ENCODE measurements at places on chromosomes 3 and 15. TPM values are rescaled to one million over a fixed set of nuclear protein-coding genes. Genes with fewer than 3 reads are reported as not detected.
A peak's percentile ranks its signal among the peaks of the same experiment; 100 is the strongest.

- no peak overlapping the region for H3K4me3 ChIP-seq
- no peaks in the 10 kb centered on the region for H3K4me1 ChIP-seq
- no peaks in the 10 kb centered on the region for H3K27me3 ChIP-seq
- no peak for DNase-seq
Measured at GRCh38 chr15:35697549-35698299, 151.8 kb upstream of the DPH6 start.

GRCh38 chr3:128078322-128078721 lies 26.1 kb downstream of the SEC61A1 start:
- H3K4me1 ChIP-seq, result peaks cover 36% of the 10 kb centered on the region
- DNase-seq, result no peak
- no peak overlapping the region for H3K27ac ChIP-seq
- H3K27me3 ChIP-seq, result peaks cover 4% of the 10 kb centered on the region
- no peak overlapping the region for H3K4me3 ChIP-seq

DNA sequence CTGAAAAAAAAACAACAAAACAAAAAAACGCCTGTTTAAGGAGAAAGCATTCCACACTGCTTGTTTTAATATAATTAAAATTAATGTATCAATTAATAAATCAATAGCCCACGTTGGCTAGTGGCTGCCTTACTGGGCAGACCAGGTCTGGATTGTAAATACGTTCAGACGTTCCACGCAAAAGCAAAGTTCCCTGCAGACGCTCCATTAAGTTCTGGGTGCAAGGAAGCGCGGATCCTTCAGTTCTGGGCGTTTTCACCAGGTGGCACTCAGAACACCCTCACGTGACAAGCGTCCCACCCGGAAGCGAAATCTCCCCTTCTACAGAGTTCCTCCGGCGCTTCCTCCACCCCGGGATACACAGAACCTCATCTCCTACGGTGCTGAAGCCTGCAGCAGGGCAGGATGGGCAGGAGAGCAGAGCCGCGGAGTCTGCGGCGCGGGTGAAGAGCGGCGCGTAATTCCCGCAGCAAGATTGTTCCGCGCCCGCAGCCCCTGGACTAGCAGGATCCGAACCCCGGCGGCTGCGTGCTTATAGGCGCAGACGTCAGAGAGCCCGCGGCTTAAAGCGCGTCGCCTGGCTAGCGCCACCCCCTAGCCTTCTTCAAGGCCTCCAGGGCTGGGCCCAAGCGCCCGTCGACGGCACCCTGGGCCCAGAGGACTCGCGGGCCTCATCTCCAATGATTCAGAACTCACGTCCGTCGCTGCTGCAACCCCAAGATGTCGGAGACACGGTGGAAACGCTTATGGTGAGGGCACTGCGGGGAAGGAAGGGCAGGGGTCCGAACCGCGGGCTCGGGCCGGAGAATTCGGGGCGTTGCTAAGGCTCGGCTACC lies at the start of gene SLC25A38:
Gene SLC25A38, plus strand, starts transcription at position 326 of the 836 bp plus-strand sequence. Its CDS starts 355 bp downstream, at position 681.
- H3K36me3 ChIP-seq, result no peaks in the 10 kb centered on the region
- no peaks in the 10 kb centered on the region for H3K27me3 ChIP-seq
- H3K4me3 ChIP-seq, result peak within 1 kb of the TSS; percentile 69
- DNase-seq, result peak; percentile 91
- H3K4me1 ChIP-seq, result no peaks in the 10 kb centered on the region

CGGBP1 gene
- total RNA-seq, result 76.4 TPM
